GM03348 (cell line): ENCODE measurements at places on chromosomes 3 and 15.
A peak's percentile ranks its signal among the peaks of the same experiment; 100 is the strongest.

DNA sequence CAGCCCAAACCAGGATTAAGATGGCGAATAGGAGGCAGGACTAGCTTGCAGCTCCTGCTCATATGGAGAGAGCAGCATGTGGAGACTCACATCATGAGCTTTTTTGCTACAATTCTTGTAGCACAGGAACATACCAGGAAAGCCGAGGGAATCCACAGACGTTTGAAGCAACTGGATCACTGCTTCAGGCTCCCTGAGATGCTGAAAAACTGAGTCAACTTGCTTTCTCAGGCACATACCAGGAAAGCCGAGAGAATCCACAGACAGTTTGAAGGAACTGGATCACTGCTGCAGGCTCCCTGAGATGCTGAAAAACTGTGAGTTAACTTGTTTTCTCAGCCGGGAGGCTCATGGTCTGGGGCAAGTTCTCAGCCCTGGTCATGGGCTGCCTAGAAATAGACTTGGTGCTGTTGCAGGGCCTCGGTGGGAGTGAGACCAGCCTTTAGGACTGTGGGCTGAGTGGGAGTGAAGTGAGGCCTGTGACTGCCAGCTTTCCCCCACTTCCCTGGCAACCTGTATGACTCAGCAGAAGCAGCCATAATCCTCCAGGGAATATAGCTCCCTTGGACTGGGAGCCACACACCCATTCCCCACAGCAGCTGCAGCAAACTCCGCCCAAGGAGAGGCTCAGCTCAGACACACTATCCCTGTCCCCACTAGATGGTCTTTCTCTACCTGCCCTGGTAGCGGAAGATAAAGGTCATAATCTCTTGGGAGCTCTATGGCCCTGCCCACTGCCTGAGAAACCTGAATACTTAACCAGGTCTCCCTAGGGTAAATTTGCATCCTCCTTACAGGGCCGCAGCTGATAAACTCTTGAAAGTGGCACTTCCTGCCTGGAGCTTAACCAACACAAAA, 51.9 kb upstream of the PFN2 start:
- peak; percentile 42 for DNase-seq

DNA sequence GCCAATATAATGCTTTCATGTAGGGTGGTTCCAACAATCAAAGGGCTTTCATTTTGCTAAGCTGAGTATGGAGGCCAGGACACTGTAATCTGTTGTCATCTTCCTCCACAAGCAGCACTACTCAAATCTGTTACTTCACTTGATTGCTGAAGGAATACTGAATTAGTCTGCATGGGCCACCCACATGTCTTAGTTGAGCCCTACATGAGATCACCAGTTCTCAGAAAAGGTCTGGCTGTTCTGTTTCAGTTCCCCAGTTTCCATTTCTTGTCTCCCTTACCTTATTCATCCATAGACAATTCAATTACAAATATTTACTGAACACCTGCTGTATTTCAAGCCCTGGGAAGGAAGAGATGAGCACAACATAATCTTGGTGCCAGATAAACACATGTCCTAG, 119.2 kb downstream of the FHIT start:
- no peak for DNase-seq

DNA sequence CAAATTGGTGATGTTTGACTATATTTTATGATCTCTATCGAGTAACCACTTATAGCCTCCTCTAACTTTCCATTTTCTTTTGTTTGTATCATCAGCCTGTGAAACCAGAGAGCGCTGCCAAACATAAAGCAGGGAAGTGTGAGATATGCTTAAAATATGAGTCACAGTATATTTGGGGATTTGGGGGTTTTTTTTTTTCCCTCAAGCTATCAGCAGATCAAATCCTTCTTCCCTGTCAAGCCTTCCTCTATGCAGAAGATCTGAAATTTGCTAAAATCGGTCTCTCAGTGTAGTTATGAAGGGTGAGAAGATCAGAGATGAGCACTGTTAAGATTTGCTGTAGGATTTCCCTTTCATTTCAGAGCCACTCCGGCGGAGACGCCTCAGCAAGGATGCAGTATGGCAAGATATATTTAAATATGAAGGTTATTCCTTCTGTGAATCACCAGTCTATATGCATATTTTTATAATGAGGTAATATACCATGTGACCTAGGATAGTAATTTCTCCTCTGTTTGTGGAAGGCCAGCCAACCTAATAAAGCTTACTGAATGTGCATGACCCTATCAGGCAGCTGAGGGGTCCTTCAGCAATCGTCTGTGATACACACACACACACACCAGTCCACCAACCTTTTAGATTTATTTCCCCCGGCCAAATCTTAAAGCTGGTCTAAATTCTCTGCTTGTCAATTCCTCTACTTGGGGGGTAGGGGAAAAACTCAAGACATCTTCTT, 474.1 kb downstream of the FOXP1 start:
- peak; percentile 35 for DNase-seq

DNA sequence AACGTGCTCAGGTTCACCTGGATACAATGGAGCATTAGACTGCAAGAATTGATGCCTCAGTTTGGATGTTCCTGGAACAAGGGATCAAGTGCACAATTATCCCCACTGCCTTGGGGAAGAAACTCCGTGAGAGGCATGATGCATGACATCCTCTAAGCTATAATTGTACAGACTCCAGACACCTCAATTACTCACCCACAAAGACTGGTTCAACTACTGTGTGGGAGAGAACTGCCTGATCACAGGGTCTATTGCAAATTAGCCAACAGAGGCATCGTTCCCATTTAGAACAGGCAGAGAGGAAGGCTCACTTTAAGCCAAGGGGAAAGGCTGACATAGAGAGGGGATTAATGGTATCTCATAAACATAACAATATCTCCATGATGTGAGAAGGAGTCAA, 43.5 kb downstream of the ARRDC4 start:
- DNase-seq = no peak

GRCh38 chr3:133386876-133387275, 13.0 kb upstream of the BFSP2 start:
- DNase-seq = no peak

DNA sequence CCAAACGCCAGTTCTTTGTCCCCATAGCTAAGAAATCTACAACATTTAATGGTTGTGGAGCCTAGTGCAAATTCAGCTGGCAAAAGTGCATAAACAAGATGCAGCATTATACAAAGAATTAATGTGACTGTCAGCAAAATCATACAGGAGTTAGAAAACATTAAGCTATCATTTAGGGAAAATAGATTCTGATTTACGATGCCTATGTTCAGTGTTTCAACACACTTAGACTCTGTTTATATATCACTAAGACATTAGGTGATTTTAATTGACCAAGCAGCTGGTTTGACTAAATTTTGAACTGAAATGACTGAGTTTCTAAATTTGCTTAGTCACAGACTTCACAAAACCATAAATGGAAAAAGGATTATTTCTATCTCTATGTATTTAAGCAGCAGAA, 1076.8 kb downstream of the TBL1XR1 start:
- no peak for DNase-seq

GRCh38 chr3:140823106-140823505, 118.5 kb upstream of the SLC25A36 start:
- no peak for DNase-seq

- DNase-seq = peak; percentile 22
These were observed 177.2 kb upstream of the THBS1 start for GRCh38 chr15:39403640-39404117.

DNA sequence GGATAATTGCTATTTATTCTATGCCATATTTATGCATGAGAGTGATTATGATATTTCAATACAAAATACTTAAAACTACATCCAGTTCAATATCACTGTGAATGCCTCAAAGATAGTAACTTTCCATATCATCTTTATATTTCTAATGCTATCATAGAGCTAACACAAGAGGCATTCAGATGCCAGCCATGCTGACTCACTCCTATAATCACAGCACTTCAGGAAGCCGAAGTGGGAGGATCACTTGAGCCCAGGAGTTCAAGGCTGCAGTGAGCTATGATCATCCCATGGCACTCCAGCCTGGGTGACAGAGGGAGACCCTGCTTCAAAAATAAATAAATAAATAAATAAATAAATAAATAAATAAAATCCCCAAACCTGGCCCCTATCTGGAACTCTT, 498.7 kb downstream of the EPHA3 start:
- no peak for DNase-seq

DNA sequence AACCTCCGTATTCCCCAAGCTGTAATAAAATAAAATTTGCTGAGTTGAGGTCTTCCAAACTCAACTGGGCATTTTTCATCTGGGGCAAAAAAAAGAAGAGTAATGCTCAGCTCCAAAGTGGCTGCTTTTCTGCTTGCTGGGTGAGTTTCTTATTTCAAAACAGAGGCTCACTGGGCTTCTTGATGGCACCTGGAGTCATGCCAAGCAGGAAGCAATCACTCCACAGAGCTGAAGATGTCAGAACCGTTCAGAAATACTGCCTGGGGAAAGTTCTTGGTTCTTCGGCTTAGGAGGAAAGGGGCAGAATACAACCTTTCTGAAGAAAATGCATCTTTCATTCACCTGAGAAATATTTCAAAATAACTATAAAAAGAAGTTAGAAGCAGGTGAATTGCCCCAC, 4.1 kb downstream of the CCR9 start:
- no peak for DNase-seq

DNA sequence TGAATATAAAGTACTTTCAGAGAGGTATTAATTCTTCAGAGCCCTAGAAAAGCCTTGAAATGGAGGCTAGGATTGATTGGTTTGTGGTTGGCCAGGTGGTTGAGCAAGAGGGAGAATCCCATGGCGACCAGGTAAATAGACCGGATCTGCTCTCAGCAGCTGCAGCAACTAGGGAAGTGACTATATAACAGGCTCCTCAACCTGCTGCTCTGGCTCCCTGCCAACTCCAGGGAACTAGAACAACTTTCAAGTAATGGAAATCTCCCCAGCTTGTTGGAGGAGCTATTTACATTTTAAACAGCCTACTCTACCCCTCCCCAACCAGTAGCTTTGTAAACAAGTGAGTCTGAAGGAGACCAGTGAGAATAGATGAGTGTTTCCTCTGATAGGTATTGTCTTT, 121.8 kb upstream of the CADM2 start:
- no peak for DNase-seq

GRCh38 chr3:2599471-2599870, 500.8 kb downstream of the CNTN4 start:
- DNase-seq = no peak

GRCh38 chr3:39569095-39569494, 101.6 kb downstream of the MOBP start:
- DNase-seq = no peak

DNA sequence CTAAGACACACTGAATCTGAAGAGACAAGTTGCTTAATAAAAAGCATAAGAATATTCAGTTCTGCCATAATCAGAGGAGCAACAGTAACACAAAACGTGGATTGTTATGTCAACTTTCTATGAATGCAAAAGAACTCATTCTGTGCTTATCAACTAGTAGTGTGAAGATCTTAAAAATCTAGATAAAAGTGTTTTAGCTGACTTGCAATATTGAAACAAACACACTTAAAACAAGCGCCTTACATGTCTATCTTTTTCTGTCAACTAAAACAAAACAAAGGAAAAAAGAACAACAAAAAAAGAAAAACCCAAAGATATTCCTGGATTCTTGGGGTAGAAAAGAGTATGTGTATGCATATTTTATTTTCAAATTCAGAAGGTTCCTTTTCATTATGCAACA, 37.7 kb downstream of the TASOR start:
- no peak for DNase-seq

- DNase-seq = no peak
These were observed 174.7 kb upstream of the IL12A start for GRCh38 chr3:159813822-159814531.

DNA sequence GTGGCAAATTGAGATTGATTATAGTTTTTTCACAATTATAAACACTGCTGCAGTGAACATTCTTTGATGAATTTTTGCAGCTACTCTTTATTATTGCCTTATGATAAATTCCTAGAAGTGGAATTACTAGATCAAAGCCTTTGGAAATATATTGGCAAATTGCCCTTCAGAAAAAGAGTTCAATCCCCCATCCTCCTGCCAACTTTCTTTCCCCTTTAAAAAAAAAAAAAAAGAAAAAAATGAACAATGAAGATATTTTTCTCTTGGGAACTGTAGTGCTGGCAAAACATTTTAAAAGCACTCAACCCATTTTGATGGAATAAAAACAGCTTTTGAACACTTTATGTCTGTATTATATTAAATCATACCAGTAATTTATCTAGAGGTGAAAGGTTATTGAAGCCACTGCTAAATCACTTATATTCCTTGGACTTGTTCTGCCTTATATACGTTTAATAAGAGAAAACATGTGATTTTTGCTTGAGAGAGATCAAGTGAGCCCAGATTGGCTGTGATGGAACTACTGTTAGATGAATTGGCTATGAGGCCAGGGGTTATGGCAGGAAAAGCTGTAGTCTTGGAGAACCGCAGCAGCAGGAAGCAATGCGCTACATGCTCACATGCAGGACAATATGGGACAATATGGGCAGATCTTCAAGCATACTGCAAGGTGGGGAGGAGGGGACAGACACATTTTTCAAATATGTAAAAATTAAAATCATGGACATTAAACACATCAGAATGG, 212.8 kb upstream of the C2CD4B start:
- DNase-seq = no peak

DNA sequence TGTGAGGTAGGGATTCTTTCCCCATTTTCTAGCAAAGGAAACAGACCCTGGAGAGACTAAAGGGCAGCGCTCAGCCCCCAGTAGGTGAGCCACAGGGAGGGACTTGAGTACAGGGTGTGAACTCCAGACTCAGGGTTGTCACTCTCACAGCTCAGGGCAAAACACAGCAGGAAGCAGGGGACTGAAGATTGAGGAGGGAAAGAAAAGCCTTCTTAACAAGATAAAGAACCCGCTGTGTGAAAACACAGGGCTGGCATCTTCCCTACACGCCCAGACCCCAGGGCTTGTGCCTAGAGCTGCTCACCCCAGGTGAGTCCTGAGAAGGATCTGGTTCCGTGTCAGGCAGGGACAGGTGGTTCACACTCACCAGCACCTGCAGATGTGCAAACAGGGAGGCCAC, 59.6 kb downstream of the ABTB1 start:
- DNase-seq = no peak

GRCh38 chr15:52391069-52391468, 95.5 kb upstream of the MYO5C start:
- DNase-seq = no peak

DNA sequence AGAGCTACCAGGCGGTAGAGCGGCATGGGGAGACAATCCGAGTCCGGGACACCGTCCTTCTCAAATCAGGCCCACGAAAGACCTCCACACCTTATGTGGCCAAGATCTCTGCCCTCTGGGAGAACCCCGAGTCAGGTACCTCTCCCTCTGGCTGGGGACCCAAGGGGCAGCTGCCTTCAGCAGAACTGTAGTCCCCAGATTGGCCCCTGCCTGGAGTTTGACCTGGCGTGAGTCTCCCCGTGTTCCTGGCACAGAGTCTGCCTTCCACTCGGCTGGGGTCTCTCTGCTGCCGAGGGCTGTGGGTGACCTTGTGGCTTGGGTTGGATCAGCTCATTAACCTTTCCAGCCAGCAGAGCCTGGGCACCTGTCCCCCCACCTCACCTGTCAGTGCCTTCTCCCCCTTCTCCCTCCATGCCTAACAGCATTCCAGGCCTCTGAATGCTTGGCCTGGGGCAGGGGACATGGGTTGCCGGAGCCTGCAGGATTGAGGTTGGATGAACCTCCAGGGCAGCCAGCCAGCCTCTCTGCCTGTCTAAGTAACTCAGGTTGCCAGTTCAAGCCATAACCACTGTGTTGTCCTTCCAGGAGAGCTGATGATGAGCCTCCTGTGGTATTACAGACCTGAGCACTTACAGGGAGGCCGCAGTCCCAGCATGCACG, 6.8 kb upstream of the CHST14 start:
- DNase-seq = no peak
